ENCODE measurements at places on chromosomes 1 and 21.

- no peak for DNase-seq
Measured at GRCh38 chr1:1212780-1213344, 1.1 kb downstream of the TNFRSF4 start.

- DNase-seq: no peak
Measured at GRCh38 chr1:48757363-48757762, 19.3 kb downstream of the BEND5 start.

DNA sequence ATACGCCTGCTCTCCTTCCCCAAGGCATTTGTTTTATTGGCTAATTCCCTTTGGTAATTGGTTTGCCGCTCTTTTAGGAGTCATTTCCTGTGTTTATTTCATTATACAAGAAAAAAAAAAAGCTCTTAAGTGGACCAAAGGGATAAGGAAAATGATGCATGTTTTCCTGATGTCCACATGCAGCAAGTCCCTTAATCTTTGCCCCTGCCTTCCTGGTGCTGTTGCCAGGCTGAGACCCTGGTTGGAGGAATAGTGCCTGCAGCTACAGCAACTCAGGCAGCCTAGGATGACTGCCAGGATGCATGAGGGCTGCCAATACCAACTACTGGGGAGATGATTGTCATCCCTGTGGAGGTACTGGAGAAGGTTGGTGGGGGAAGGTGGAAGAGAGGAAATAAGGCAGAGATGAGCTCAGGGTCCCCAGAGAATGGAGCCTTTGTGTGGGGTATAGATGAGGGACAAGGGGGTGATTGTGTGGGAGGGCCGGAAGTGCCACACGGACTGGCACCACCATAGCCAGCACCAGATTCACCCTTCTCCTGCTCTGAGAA is 6.1 kb upstream of the GATAD2B start:
- DNase-seq: peak; percentile 50

DNA sequence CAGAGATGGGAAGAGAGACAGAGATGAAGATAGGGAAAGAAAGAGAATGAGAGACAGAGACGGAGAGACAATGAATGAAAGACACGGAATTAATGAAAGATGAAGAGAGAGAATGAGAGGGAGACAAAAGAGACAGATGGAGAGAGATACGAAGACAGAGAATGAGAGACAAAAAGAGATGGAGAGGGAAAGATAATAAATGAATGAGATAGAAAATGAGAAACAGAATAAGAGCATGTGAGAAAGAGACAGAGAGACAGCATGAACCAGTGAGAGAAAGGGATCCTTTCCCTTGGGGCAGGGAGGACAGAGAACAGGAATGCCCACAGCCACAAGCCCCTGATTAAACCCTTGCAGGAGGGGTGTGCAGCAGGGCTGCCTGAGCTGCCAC is 5.3 kb upstream of the WNT9A start:
- DNase-seq: no peak

DNA sequence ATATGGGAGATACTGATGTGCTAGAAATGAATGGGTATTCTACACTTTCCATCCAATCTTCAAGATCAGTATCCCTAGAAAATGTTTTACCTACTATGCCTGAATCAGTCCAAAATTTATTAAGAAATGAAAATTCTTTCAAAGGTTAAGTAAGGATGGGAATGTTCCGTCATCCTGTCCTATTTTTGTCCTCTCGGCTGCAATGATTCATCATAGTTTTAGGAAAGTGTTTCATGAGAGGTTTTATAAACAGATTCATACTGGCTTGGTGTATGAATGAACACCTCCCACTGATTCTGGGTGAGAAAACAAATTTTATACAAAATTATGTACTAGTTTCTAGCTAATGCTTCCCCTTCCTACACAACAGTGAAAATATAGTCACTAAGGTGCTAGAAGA is 504.6 kb upstream of the NR5A2 start:
- peak; percentile 26 for DNase-seq

GRCh38 chr21:29104239-29104708 is 26.2 kb upstream of the MAP3K7CL start:
- peak; percentile 31 for DNase-seq

- no peak for DNase-seq
Measured at GRCh38 chr1:24103408-24103807, 8.5 kb downstream of the MYOM3 start.

DNA sequence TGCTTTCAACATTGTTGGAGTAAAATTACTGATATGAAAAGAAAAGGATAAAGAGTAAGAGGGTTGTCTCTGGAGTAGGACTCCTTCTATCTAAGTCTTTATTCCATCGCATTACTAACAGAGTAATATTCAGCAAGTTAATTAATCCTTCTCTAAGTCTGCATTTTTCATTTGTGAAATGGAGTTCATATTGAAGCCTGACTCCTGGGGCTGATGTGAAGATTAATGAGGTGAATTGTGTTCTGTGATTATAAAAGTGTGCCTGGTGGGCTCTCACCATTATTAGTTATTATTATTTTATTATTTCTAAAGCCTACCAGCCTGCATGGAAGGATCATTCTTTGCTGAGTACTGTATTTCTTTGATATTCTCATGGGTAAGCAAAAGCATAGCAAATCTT is 1096.7 kb downstream of the KCNT2 start:
- DNase-seq: no peak

DNA sequence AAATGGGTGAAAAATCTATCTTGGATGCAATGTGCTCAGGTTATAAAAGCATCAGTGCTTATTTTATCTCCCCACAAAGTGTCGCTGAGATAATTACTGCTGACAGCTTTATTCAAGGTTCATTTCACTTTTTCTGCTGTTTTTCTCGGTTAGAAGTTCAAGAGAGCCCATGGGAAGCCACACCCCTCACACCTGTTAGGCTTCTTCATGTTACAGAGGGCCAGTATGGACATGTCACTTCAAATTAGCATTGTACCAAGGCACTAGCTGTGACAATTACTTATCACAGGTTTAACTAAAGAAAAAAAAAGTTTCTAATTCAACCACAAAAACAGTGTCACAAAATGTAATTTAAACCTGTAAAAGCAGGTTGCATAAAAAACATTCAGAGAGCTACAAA is 187.3 kb upstream of the DMRTA2 start:
- no peak for DNase-seq

- DNase-seq: peak; percentile 39
Measured at GRCh38 chr1:11078631-11079030, 18.8 kb upstream of the SRM start.

DNA sequence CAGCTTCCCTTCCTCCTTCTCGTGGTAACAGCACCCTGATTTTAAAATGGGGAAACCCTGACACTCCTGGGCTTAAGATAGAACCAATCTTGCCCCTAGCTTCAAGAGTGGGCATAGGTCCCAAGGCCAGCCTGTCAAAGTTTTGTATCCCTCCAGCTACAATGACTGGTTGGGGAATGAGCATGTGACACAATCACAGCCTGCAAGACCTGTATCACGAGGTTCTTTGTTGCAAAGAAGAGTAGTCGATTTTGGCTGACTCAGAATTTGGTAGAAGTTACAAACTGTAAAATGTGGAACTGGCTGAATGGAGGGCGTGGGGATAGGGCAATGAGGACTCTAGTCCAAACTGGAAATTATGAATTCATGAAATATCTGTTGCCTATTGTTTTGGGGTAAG is 18.7 kb downstream of the CTSK start:
- no peak for DNase-seq

- peak; percentile 66 for DNase-seq
Measured at GRCh38 chr1:230794431-230794830, 47.2 kb downstream of the CAPN9 start.

DNA sequence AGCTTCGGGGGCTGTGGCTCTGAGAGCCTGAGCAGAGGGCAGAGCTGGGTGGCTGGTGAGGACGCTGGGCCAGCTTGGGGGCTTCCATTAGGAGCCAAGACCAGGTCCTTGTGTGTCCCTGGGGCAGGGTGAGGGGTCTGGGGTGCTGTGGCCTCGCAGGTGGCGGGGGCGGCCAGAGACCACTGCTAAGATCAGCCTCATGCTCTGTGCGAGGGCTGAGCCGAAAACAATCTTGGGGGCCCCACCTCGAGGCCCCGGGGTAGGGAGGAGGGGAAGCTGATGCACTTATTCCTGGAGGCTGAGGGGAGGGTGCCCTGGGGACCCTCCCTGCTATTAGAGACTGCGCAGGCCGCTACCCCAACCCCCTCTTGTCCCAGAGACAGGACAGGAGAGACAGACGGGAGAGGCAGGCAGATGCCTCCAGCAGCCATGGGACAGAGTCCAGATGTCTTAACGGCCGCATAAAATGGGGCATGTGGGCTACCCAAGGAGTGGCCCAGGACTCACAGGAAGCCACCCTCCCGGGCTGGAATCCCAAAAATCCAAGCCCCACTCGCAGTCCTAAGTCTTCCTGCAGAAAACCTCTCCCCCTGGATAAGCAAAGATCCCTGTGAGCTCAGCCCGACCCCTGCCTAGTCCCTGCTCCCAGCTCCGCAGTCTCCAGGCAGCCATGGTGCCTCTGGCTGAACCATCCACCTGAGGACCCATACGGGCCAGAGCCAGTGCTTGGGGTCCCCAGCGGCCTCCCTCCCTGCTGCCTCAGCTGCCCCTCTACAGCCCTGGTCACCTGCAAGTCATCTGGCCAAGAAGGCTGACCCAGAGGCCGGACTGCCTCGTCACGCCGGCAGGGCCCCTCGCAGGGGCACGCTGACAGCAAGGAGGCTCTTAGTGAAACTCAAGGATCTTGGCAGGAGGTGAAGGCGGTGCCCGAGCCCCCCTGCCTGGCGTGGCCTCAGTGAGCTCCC is 43.6 kb upstream of the COL18A1 start:
- DNase-seq: no peak

- no peak for DNase-seq
Measured at GRCh38 chr1:18384471-18384870, 96.3 kb upstream of the KLHDC7A start.

DNA sequence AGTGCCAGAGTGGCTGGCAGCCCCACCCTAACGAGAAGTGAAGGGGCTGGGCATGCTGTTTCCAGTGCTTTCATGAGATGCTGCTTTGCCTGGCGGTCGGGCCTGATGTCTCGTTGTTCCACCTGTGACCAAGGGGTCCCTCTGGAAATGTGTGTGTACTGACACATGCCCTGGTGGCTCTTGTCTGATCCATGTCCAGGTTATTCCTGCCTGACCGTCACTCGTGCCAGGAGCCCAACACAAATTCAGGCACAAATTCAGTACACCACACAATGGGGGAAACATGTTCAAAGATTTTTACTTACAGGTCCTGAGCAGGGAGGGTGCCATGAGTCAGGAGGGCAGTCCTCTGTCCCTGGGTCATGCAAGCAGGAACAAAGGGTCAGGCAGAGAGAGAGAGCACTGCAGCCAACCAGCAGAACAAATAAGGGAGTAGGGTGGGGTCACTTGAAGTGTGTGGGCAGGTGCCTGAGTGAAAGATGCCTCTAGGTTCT is 76.3 kb downstream of the ADARB1 start:
- DNase-seq: no peak

- no peak for DNase-seq
Measured at GRCh38 chr1:236501093-236501492, 22.7 kb upstream of the LGALS8 start.

- no peak for DNase-seq
Measured at GRCh38 chr1:82260051-82260450, 459.3 kb downstream of the ADGRL2 start.

GRCh38 chr21:39666681-39667315 is 54.1 kb downstream of the B3GALT5 start:
- DNase-seq: no peak
